ENCODE measurements at places on chromosomes 11 and 22.

- peak overlapping the region; percentile 28 for H3K27ac ChIP-seq
- no peak overlapping the region for H3K4me3 ChIP-seq
- no peaks in the 10 kb centered on the region for H3K27me3 ChIP-seq
- peaks cover 36% of the 10 kb centered on the region for H3K4me1 ChIP-seq
- peak; percentile 27 for DNase-seq
- H3K36me3 ChIP-seq, result no peaks in the 10 kb centered on the region
Measured at GRCh38 chr22:25085930-25086901, 113.4 kb upstream of the CRYBB3 start.

GRCh38 chr11:28110821-28111200 lies 2.6 kb downstream of the METTL15 start:
- peaks cover 10% of the 10 kb centered on the region for H3K36me3 ChIP-seq
- H3K27me3 ChIP-seq, result no peaks in the 10 kb centered on the region
- no peak for DNase-seq
- peak overlapping the region; percentile 55 for H3K4me3 ChIP-seq
- peak overlapping the region; percentile 93 for H3K27ac ChIP-seq

GRCh38 chr11:76240666-76241065 lies 34.4 kb upstream of the WNT11 start:
- H3K27me3 ChIP-seq, result peaks cover 14% of the 10 kb centered on the region
- no peaks in the 10 kb centered on the region for H3K36me3 ChIP-seq
- no peak for DNase-seq
- H3K4me1 ChIP-seq, result no peaks in the 10 kb centered on the region
- H3K27ac ChIP-seq, result no peak overlapping the region

DNA sequence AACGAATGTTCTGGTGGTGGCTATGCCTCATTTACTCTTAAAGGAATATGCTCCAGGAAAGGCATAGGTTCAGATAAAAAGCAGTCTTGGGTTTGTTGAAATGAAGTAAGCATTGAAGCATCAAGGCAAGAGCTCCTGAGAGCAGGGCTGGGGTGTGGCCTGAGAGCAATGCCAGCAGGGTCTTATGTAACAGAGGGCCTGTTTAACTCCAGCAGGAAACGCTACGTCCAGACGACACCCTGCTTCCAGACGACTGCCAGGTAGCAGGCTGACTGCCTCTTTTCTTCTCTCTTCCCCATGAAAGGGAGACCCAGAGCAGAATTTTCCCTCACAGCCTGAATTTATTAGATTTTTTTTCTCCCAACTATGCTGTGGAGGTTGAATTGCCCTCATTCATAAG lies 127.2 kb upstream of the SLC5A12 start:
- H3K4me1 ChIP-seq, result peaks cover 29% of the 10 kb centered on the region
- no peak overlapping the region for H3K4me3 ChIP-seq
- H3K36me3 ChIP-seq, result no peaks in the 10 kb centered on the region
- H3K27me3 ChIP-seq, result no peaks in the 10 kb centered on the region
- DNase-seq, result peak; percentile 41

Data from tibial nerve (tissue), 4 donors.